ENCODE measurements at places on chromosomes 5 and 9.

DNA sequence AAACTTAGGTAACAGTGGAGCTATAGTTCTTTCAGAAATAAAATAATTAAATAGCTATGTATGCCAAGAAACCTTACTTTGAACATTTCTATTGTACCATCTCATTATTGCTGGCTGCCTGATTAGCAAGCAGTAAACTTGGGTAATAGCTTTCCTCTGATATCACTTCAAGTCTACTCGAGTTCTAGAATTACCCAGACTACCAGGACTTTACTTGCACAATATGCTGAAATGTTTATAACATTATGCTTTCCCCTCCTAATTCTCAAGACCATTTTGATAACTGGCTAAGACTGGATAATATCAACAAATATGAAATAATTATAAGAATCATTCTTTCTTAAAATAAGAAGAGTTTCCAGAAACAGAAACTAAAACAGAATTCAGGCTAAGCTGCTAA, 512.6 kb downstream of the RAB3C start:
- no peak for DNase-seq

DNA sequence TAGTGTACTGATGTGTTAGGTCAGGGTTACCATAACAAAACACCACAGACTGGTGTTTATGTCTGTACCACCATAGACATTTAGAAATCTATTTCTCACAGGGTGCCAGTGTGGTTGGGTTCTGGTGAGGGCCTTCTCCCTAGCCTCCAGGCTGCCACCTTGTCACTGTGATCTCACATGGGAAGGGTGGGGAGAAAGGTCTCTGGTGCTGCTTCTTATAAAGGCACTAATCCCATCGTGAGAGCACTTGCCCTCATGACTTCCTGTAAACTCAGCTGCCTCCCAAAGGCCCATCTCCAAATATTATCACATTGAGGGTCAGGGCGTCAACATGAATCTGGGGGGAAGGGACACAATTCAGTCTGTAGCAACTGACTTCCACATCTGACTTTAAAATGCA, 49.8 kb downstream of the PIK3R1 start:
- peak; percentile 49 for DNase-seq

- no peak for DNase-seq
Measured at GRCh38 chr9:91243029-91243428, 118.7 kb downstream of the AUH start.

- DNase-seq: no peak
Measured at GRCh38 chr9:127796225-127796813, 6.4 kb upstream of the FPGS start.

- no peak for DNase-seq
Measured at GRCh38 chr9:37640246-37640645, 10.5 kb upstream of the FRMPD1 start.

DNA sequence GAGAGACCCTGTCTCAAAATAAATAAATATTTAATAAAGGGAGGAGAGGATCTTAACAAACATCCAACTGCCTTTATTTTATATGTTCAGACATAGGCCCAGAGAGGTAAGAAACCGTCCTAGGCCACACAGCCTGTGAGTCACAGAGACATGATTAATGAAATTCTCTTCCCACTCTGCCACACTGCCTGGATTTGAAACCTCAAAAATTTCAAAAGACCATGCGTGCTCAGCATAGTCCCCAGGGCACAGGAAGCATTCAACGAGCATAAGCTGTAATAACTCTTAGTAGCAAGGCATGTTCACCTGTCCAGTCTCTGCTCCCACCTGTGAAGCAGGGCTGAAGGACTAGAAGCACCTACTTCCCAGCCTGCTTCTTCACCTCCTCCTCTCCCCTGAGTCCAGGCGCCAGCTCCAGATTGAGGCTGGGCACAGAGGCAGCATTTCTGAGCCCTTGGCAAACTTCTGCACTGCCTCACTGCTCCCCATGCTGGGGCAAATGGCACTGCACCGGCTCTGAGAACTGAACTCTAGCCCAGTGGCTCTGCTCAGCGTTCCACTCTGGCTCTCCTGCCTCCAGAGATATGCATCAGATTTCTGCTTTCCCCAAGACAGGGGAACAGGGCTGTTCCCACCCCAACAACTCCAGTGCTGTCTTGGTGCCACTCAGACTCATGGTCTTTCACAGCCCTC, 1.1 kb downstream of the FAT2 start:
- no peak for DNase-seq

DNA sequence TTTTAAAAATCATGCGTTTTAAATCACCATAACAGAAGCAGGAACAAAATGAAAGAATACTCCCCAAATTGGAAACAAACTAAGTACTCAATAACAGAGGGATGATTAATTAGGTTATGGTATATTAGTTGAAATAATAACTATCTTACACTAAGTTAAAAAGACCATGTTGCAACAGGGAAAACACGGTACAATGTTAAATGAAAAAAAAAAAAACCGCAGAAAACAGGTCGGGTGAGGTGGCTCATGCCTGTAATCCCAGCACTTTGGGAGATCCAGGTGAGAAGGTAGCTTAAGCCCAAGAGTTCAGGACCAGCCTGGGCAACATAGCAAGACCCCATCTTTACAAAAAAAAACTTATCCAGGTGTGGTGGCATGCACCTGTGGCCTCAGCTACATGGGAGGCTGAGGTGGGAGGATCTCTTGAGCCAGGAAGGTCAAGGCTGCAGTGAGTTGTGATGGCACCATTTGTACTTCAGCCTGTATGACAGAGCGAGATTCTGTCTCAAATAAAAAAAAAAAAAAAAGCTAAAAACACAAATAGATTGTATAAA, 2.4 kb upstream of the PTPN3 start:
- DNase-seq: no peak
